ENCODE measurements at places on chromosomes 2 and 18. TPM values are rescaled to one million over a fixed set of nuclear protein-coding genes. Genes with fewer than 3 reads are reported as not detected.

Gene IGFBP5
- 260 TPM for total RNA-seq

Gene IL1R1
- total RNA-seq = 6.3 TPM

Gene MDH1
- 232 TPM for total RNA-seq

Gene WDR12
- total RNA-seq = 32.9 TPM

Gene GPR75
- 1.0 TPM for total RNA-seq

Gene POLE4
- 33.9 TPM for total RNA-seq

Gene MARCO
- total RNA-seq = 0.52 TPM

Data from skeletal muscle tissue (tissue), 5 donors.